ENCODE measurements at places on chromosomes 6 and 20.
A peak's percentile ranks its signal among the peaks of the same experiment; 100 is the strongest.

GRCh38 chr6:167678102-167679101 lies 148.3 kb upstream of the AFDN start:
- no peak for DNase-seq

DNA sequence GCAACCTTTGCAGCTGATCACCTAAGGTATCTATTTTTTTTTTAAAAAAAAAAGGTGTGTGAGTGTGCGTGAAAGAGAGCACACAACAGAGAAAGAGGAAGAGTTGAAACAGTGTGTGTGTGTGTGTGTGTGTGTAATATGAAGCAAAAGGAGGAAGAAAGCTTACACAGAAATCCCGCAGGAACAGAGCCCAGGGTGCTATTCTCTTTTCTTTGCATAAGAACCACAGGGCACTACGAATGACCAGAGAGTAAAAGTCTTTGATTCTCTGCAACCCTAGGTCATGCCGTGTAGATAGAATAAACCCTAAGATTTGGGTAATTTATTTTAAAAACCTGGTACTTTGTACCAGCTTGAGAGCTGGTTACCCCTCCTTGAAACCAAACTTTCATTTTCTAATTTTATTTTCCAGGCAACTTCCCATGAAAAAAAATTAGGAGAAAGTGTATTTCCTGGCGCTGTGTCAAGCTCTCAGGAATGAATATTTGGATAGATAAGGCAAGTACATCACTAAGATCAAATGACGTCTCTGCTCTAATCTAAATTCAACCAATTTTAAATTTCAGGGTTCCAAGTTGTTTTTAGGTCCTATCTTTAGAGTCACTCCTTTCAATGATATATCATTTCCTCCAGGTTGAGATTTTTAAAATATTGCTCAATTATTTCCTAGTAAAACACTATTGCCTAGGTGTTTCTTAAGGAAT lies 47.9 kb upstream of the ID4 start:
- DNase-seq = no peak

- no peak for DNase-seq
Observed at GRCh38 chr6:75306064-75306463, 21.5 kb upstream of the TMEM30A start.

- DNase-seq = no peak
Observed at GRCh38 chr6:158399040-158399700, 86.9 kb downstream of the TULP4 start.

GRCh38 chr20:57996936-57997890 lies 231.2 kb downstream of the ANKRD60 start:
- DNase-seq = no peak

DNA sequence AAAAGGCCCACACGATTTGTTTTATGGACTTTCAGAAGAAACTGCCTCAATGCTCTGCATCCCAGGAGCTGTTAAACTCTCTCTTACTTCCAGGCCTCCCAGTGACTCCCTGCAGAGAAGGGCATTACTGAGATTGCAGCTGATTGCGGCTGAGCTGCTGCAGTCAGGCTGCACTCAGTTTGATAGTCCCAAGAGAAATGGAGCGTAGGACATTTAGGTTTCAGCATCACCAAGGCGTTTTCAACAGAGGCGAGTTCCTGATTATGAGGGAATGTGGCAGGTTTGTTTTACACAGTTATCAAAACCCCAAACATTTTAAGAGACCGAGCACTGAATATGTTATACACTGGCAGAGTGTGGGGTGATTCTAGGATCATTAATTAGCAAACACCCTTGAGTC lies 145.6 kb downstream of the TBX18 start:
- DNase-seq = peak; percentile 5

GRCh38 chr6:137402143-137402680 lies 92.0 kb downstream of the OLIG3 start:
- DNase-seq = no peak

- DNase-seq = peak; percentile 3
Observed at GRCh38 chr6:126747728-126748540, 370.5 kb upstream of the RSPO3 start.

- no peak for DNase-seq
Observed at GRCh38 chr6:53441761-53442160, 93.0 kb upstream of the ELOVL5 start.

DNA sequence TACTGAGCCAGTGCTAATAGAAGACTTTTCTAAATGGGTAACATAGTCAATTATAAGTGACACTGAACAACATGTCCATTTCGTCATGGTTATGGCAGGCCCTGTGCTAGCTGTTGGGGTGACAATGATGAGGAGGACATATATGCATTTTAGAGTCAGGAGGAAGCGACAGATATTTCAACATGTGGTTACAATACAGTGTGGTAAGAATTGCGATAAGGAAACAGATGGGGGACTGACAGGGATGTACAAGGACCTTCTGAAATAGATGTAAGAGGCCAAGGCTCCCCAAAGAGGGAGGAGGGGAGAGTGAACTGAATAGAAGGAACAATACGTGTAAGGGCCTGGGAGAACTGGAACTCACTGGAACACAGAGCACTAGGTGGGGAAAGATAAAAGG lies 11.7 kb downstream of the MMP24 start:
- no peak for DNase-seq

- no peak for DNase-seq
Observed at GRCh38 chr6:170091639-170092579, 199.0 kb downstream of the DLL1 start.

DNA sequence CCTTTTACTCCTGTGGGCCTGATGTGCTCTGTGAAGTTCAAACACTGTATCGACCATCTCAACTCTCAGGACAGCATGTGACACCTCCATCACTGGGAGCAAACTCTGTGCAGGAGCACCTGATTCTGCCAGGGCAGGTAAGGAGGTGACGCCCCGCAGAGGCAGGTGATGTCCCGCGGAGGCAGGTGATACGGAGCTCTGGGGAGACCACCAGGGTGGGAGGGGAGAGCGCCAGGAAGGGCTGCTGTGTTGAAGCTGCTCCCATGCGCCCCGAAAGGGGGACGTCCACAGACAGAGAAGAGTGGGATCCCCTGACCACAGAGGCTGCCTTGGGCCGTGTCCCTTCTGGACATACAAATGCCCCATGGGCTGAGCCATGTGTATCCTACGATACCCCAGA lies 58.3 kb downstream of the DACT2 start:
- no peak for DNase-seq

- no peak for DNase-seq
Observed at GRCh38 chr6:15593798-15594197, 69.0 kb downstream of the DTNBP1 start.

DNA sequence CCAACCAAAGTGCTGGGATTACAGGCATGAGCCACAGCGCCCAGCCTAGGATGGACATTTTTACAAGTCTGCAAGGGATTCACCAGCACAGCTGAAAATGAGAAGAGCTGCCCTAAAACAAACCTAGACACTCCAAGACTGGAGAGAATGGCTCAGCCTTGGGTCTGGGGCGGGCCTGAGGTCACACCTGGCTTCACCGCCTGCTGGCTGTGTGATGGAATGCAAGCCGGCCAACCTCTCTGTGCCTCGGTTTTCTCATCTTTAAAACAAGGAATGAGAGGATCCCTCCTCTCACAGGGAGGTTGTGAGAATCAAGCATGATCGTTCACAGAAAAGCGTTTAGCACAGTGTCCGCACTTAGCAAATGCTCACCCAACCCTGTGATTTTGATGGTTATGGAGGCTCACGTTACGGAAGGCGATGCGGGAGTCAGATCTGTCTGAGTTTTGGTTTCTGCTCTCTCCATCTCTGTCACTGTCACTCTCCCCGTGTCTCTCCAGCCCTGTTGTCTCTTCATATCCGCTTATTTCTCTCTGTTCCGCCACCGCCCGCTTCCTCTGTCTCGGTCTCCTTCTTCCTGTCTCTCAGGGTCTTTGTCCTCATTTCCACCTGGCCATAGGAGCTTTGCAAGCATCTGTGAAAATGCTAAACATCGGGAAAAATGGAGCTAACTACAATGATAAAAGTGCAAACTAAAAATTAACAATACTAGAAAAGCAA lies 47.6 kb downstream of the CEBPB start:
- DNase-seq = no peak

DNA sequence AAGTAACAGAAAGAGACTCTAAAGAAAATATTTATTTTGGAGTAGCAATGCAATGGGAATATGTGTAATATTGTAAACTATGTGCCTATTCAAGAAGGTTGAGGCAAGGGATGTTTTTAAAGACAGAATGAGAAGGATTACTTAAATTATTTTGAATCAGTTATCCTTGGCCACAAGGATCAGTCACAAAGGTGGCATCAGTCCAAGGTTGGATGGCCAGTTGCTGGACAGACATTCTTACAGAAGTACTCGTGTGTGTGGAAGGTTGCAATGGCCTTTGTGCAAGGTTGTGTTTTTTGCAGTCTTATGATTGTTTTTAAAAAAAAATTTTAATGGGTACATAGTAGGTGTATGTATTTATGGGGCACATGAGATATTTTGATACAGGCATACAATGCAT lies 2.0 kb downstream of the QRSL1 start:
- DNase-seq = no peak

- no peak for DNase-seq
Observed at GRCh38 chr6:133995758-133996157, 42.7 kb downstream of the TBPL1 start.

GRCh38 chr6:105178110-105178509 lies 1.7 kb downstream of the POPDC3 start:
- peak; percentile 74 for DNase-seq

DNA sequence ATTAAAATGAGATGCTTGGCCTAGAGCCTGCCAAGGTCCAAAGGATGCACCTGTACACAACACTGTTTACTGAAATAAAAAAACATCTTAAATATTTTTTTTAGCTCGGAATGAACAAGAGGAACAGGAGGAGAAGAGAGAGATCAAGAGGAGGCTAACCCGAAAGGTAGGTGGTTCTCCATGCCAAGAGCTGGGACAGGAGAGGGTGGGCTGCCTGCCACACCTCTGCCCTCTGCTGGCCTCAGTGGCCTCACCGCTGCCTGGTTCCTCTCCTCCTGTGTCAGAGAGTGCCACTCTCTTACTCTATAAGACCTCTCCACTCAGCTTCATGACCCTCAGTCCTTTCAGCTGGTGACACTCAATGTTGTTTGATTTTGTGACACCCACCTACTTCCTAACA lies 50.2 kb downstream of the TBC1D7 start:
- no peak for DNase-seq

- DNase-seq = no peak
Observed at GRCh38 chr6:55089325-55089724, 85.0 kb upstream of the HCRTR2 start.

GRCh38 chr6:142842418-142843261 lies 102.3 kb downstream of the HIVEP2 start:
- no peak for DNase-seq

DNA sequence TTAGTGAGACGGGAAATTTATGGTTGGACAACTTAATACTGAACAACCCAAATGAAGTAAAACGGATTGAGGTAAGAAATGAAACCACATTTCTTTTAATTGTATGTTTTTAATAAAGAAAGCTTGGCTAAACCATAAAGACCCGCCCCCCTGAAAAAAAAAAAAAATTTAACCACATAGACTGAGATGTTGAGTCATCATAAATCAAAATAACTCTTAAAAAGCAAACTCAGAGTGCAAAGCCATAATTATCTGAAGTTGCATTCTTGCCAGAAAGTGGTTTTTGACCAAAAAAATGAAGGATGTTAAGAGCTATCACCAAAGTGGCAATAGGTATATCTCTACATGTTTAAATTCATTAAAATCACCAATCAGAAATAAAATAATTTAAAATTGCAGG lies 101.8 kb upstream of the COL21A1 start:
- DNase-seq = no peak

GRCh38 chr20:42179768-42180167 lies 561.6 kb upstream of the CHD6 start:
- no peak for DNase-seq

DNA sequence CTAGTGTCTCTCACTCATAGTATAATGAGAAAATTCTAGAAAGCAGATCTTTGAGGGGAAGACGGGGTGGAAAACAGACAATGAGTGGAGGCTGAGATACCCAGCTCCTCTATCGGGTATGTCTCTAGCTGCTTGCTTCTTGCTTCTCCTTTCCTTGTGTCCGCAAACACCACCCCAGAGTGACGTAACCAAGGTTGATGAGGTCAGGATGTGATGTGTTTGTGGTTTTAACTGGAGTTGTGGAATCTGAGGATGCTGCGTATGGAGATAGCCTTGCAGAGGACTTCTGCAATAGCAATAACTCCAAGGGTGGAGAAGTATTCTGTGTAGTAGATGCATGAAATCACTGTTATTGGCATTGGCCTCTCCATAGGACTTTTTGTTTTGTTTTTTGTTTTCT lies 132.7 kb upstream of the IFNGR1 start:
- DNase-seq = no peak

- DNase-seq = peak; percentile 26
Observed at GRCh38 chr6:36594816-36595643, 868 bp downstream of the SRSF3 start.

DNA sequence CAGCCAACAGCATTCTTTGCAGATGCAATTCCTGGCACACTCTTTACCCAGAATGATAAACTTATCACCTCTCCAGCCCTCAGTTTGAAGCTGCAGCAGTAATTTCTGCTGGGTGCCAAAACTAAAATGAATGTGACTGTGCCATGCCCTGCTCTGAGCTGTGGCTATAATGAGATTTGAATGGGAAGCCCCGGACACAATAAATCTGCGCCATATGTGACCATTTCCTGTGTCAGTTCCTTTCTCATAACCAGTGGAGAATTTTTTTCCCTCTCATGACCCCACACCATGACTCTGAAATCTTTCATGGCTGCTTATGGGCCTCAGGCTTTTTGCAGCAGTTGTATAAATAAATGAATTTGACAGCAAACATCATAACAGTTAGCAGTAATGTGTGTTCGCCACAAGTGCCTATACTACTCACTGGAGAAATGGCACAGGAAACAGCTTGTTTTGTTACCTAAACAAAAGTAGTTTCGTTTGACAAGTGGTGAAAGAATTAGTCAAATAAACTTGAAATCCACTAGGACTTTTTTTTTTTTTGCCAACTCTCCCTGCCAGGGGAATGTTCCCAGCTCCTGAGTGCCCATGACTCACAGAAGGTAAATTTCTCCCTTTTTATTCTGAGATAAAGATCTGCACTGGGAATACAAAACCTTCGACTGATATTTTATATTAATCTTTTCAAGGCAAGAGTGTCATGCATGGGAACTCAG lies 408.4 kb downstream of the PKHD1 start:
- DNase-seq = no peak

DNA sequence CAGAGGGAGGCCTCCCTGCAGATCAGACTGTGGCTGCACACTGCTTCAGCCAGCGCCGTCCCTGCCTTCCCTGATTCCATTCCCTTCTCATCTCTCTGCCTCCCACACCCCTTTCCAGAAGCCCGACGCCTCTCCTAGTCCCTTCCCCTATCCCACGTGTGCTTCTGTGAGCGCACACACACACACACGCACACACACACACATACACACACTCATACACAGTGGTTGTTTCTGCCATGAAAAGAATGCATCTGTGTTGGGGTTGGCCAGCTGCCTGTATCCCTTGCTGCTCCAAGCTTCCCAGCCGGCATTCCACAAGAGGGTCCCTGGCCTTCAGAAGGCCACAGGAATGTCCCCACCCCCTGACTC lies 51.7 kb downstream of the MOCS1 start:
- DNase-seq = peak; percentile 75

DNA sequence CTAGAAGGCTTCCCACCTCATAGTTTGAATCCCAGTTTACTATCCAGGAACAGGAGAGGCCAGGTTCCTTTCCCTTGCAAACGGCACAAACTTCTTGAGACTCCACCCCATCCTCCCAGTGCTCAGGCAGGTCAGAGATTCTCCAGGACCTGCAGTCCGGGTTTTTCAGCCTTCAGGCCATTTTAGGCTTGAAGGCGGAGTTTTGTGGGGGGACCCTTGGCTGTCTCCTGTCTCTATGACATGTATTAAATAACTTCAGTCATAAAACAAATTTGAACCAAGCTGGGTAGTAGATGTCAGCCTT lies 230.1 kb downstream of the NFATC2 start:
- no peak for DNase-seq

All from AG08396 (cell line).